Fibroblast of upper back skin (primary cell): ENCODE measurements at places on chromosomes 6 and 20.

GRCh38 chr6:88908598-88909548 is 54.5 kb downstream of the RNGTT start:
- DNase-seq: no peak

- no peak for DNase-seq
Observed at GRCh38 chr6:129112591-129112990, 229.7 kb downstream of the LAMA2 start.

- DNase-seq: peak; percentile 95
Observed at GRCh38 chr6:149545754-149546471, at the start of gene PPIL4. Gene PPIL4, minus strand, starts transcription at chr6:149546043. Its CDS starts 38 bp downstream, at chr6:149546005.

GRCh38 chr20:11159728-11160127 is 485.9 kb upstream of the JAG1 start:
- peak; percentile 72 for DNase-seq

GRCh38 chr6:46490425-46491200 is 636 bp downstream of the RCAN2 start:
- DNase-seq: no peak

DNA sequence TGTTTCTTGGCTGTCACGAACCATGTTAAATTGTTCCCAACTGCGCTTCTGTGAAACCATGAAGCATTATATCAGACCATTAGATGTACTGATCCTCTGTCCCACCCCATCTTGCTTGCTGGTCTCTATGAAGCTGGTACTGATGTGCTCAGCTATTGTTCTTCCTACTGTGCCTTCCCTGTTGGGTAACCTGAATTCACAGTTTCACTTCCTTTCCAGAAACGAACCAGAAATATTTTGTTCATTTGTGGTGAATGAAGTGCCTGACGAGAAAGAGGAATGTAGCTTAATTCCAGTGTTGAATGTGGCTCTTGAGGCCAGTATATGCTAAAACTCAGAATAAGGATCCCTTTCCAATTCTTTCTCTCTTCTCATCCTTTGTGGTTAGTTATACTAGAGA is 58.1 kb upstream of the SNAP91 start:
- DNase-seq: no peak

DNA sequence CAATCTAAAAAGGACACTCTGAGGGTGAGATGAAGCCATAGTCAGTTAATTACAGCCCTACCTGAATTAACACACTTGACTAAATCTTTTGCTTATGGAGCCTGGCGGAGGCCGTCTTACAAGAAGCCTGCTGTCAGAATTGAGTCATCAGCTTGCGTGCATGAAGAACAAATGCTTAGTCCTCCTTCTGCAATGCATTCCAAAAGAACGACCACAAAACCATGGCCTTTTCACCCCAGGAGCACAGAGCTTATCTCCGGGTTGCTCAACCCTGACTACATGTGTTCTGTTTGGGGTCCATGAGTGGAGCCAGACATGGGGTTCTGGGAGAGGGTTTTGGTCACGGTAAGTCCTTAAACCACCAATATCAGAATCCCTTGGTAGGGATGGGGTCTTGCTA is 318.1 kb downstream of the CLIC5 start:
- peak; percentile 98 for DNase-seq

- DNase-seq: no peak
Observed at GRCh38 chr20:57986666-57987065, 241.8 kb downstream of the ANKRD60 start.

GRCh38 chr20:49768204-49769047 is 44.2 kb upstream of the SLC9A8 start:
- peak; percentile 94 for DNase-seq

DNA sequence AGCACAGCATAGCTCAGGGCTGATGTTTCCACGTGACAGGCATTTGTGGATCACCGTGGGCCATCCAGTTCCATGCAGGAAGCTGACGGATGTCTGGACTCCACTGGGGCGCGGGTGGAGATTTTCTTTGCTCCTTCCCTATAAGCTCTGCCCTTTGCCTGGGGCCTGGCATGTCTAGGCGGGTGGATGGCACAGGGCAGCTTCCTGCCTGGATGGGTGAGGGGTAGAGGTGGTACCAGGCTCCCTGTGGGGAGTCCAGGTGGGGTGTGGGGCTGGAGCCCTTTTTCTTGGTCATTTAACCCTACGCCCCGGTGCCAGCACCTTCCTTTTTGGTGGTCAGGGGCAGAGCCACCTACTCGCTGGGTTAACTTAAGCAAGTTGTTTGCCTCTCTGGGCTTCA is 10.4 kb downstream of the FAM110A start:
- DNase-seq: no peak

DNA sequence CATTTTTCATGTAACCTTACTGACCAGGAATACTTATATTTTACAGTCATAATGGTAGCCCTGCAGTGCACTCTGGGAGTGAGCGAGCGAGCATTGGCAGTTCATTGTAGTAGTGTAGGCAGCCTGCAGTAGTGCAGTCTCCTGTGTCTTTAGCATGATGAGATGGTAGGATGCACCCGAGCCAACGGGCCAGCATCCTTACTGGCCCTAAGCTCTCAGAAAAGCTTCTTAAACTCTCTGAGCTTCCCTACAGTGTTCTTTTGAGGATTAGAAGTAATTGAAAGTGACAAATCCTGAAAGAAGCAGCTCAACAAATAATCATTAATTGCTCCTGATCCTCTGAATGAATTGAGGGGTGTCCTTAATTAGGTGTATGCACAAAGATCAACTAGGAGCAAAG is 20.9 kb downstream of the SLC9A8 start:
- DNase-seq: no peak
